ENCODE measurements at places on chromosomes 2 and 18.

DNA sequence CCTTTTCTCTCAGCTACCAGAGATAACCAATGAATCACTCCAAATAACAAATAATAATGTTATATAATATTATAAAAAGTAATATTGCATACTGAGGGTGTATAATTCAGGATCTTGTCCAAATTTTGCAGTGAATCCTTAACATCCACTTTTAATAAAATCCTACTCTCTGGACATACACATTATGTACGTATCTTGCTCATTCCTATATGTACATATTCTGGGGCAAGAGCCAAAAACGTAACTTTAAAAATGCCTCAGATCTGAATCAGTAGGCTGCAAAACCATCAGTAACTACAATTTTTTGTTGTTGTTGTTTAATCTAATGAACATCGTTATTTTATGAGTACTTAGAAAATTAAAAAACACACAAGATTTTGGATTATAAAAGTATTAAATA is 65.3 kb downstream of the SMAD2 start:
- no peak for DNase-seq

DNA sequence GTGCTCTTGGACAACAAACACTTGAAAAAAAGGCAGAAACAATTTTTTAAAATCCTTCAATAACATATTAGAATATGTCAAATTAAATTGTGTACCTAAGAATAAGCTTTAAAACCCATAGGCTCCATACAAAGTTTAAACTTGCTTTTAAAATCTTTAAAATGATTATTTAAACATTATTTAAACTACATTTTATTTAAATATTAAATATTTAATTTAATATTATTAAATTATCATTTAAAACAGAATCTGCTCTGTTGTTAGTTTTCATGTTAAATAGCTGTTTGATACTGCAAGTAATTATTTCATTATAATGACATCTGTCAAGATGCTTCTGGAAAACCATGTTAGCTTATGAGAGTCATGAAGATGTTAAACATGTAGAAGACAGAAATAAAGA is 75.6 kb downstream of the MAP4K3 start:
- DNase-seq: no peak

- no peak for DNase-seq
These were observed 757 bp downstream of the HDHD2 start for GRCh38 chr18:47149457-47150028.

GRCh38 chr18:74132201-74132600 is 15.4 kb downstream of the FBXO15 start:
- no peak for DNase-seq

GRCh38 chr2:219419331-219420197 is 1.4 kb downstream of the DES start:
- DNase-seq: no peak

DNA sequence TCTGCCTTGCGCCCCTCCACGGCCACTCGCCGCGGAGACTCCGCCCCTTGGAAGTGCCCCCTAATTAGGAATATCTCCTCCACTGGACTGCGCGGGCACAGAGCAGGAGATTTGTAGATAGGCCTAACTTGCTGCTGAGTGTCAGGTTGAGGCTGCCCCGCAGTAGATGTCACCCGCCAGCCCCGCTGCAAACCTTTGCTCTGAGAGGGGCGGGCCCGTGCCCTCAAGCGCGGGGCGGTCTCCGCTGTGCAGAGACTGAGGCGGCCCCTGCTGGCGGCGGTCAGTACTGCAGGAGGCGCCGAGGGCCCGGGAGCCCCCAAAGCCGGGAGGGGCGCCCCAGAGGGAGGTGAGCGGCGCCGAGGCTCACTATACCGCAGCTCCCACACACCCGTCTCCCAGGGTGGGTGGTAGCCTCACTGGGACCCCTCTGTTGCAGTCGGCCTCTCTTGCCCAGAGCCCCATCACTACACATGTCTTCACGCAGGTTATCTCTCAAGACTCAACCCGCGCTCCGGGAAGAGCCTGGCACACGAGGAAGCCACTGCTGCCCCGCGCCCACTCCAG is 2.9 kb upstream of the NEURL3 start:
- no peak for DNase-seq

- no peak for DNase-seq
These were observed 318.6 kb downstream of the AKAIN1 start for GRCh38 chr18:4878480-4878879.

DNA sequence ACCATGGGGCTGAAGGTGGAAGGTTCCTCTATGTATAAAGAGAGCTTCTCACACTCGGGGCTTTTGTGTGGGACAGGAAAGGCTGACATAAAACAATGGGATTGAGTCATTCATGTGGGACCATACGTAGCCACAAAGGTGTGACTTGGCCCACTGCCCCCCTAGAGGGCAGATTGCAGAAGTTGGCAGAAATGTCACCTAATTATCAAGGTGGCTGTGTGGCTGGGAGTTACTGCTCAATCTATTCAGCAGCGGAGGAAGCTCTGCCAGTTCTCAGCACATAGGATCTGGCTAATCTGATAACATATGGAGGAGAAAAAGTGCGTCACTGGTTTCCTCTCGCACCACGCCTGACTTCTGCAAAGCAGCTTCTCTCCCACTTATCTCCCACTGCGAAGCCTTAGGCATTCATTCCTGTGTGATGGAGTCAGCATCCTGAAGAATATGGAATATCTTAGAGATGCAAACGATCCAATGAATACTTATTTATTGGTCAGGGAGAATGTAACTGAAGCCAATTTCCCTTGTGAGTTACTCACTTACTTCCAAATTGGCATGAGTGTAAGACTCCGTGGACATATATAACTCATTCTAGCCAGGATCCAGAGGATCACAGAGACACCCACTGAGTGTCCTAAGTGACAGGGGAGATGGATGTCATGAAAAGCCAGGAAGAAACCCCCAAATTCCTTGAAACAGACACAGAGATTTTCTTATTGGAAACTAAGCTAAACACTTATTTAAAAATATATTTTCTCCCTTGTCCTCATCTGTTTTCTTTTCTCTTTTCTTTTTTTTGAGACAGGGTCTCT is 344.8 kb downstream of the TGIF1 start:
- peak; percentile 74 for DNase-seq

DNA sequence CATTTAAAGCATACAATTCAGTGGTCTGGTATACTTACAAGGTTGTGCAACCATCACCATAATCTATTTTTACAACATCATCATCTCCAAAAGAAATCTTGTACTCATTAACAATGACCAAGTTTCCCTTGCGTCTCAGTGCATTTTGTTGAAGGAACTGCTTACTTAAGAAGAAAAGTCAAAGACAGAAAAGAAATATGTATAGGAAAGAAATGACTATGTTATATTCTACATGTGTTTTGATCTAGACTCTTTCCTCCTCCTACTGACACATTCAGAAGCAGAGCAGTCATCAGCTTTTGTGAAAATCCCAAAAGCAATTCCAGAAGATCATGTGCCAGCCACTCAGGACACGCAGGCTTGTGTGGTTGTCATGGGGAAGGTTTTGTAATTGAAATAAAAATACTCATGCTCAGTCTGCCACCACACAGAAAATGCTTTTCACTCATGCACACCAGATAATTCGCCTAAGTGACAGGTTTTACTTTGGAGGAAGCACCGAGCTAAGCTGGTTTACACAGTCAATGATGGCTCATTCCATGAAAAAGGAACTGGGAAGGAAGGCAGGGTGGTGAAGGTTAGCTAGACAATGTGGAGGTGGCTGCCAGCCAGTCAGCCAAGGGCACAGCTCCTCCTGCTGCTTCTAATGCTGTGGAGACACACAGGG is 158.5 kb upstream of the REV1 start:
- DNase-seq: no peak

DNA sequence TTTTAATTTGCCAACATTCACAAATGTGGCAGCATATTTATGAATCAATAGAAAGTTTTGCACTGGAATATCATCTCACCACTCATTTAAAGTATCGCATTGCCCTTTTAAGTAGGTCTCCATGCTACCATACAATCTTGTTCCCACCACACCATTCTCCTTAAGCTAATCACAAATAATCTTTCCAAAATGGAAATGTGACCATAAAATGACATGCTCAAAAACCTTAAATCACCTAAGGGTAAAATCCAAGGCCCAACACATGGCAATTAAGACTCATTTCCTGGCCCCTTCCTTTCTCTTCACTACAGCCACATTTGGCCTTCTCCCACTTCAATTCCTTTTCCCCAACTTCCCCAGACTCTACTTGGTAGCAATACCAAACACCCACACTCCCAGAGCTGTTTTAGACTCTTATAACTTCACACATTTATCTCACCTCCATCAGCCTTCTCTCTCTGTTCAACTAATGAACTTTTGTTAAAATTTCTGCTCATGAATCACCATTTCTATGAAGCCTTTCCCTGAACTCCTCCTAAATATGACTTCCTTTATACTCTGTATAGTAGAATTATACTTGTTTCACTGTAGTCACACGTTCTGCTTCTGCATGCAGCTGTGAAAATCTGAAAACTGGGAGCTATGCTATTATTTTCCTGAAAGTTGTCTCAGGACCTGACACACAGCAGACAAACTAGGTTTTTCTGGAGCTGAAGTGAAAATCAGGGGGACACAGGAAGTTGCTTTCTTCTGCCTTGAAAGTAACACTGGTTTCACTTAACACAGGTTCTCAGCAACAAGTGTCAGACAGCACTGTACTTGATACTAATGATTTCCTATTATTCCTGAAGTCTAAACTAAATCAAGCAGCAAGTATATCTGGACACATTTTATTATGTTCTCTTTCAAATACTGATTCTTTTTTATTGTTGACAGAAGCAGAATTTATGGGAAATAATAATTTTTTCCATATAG is 303.9 kb downstream of the ZEB2 start:
- no peak for DNase-seq

DNA sequence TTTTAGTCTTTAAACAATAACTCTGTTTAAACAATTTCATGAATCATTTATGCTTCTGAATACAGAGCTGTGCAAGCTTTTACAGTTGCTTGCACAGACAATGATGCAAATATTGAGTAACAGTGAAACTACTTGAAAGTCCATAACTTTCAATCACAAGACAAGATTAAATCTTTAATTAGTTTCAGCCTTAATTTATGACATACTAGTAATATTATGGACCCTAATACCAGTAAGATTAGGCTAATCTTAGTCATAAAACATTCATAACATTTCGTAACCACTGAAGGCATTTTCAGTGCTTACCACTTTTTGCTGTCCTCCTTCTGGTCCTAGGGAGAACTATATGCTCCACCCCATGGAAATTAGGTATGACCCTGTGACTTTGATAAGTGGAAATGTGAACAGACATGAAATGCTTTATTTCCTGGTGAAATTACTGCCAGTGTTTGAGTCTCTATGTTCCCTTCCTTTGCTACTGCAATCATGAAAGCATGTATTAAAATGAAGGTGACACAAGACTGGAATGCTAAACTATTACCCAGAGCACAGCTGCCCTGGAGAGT is 1.8 kb upstream of the COBLL1 start:
- no peak for DNase-seq

DNA sequence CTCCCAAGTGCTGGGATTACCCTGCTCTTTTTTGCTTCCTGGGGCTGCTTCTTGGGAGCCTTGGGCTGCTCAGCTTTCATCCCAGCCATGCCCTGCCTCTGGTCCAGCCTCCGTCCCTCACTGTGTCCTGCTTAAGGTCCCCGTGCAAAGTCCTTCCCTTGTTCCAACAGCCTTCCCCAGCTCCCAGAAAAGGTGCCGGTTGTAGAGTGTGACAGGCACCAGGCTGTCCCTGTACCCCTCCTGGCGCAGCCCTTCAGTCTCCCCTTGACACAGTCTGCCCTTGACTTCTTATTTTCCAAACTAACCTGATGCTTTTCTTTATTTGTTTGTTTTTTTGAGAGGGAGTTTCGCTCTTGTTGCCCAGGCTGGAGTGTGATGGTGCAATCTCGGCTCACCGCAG is 20.1 kb upstream of the ALPI start:
- DNase-seq: no peak

GRCh38 chr2:236558036-236558435 is 11.6 kb upstream of the ACKR3 start:
- no peak for DNase-seq

DNA sequence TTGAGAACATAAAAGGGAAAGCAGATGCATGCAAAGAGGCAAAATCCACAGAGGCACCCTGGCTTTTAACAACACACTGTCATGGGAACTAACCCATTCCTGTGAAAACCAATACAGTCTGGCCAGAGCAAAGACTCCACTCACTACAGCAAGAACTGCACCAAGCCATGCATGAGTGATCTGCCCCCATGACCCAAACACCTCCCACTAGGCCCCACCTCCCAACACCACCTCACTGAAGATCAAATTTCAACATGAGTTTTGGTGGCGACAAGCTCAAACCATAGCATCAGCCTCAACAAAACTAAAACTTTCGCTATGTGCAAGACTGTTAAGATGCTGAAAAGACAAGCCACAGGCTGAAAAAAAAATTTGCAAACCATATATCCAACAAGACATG is 162.8 kb downstream of the SMAD2 start:
- no peak for DNase-seq

DNA sequence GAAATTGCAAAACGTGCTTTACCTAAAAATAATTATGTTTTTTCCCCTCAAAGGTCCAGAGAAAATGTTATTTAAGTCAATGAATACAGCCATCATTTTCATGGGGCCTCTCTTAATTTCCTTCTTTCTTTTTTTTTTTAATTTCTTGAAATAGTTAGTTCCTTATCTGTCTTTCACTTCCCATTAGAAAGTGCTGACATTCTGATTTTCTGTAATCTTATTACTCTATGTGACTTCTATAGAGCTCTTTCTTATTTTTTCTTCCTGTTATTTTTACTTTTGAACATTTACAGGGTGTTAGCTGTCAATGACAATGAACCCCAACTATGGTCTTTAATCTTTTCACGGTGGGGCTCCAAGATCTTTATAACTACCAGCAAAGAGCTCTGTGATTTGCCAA is 30.0 kb downstream of the CTLA4 start:
- no peak for DNase-seq

GRCh38 chr2:33123216-33123615 is 176.5 kb downstream of the LTBP1 start:
- no peak for DNase-seq

DNA sequence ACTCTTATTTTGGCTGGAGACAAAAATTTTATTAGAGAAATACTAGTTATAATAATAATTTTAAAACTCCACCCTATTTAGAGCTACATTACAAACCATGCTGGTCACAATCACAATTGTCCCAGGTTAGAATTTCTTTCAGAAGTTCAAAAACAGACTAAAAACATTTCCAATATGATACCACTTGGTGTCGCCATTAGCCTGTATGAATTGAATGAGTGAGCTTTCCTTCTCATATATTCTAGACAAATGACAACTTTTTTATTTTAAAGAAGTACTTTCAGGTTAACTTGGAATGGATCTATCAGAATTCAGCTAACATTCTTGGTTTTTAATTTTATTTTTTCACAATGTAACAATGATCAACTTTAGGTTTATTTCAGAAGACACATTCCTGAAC is 48.0 kb downstream of the SERPINB8 start:
- peak; percentile 16 for DNase-seq

GRCh38 chr2:68253219-68254068 is 1.1 kb upstream of the PPP3R1 start:
- DNase-seq: no peak

DNA sequence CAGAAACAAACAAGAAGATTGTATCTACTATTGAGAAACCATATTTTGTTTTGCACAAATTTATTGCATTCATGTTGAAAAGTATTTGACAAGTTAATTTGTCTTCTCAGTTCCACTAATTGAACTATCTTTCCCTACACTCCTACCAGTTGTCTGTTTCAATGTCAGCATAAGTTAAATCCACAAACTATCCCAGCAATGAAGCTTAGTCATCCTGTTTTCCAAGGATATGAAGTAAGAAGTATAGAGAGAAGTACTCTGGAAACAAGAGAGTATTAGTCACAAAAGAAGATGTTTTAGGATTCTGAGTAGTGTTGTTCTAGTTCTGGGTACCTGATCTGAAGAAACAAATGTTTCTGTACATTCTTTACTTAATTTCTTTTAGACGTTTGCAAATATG is 261.6 kb upstream of the ZNF804A start:
- no peak for DNase-seq

All from NCI-H446 treated with DMSO at 0.1 percent for 48 hours (cell line).